ENCODE measurements at places on chromosomes 3 and 15. TPM values are rescaled to one million over a fixed set of nuclear protein-coding genes. Genes with fewer than 3 reads are reported as not detected.

- DNase-seq = no peak
Observed at GRCh38 chr15:95944193-95944592, 386.3 kb upstream of the NR2F2 start.

DNA sequence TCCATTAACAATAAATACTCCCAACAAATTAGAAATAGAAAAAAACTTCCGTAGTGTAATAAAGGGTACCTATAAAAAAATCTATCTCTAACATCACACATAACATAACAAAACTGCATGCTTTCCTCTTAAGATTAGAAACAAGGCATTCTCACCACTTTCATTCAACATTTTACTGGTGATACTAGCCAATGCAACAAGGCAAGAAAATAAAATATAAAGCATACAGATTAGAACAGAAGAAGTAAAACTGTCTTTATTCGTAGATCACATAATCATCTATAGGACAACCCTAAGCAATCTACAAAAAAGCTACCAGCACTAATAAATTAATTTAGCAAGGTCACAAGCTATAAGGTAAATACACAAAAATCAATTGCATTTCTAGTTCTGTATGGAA, 107.1 kb downstream of the PLD1 start:
- no peak for DNase-seq

The SMCO1 gene
- total RNA-seq = not detected

The SAMD7 gene
- not detected for total RNA-seq

The SEC61A1 gene
- 124 TPM for total RNA-seq

DNA sequence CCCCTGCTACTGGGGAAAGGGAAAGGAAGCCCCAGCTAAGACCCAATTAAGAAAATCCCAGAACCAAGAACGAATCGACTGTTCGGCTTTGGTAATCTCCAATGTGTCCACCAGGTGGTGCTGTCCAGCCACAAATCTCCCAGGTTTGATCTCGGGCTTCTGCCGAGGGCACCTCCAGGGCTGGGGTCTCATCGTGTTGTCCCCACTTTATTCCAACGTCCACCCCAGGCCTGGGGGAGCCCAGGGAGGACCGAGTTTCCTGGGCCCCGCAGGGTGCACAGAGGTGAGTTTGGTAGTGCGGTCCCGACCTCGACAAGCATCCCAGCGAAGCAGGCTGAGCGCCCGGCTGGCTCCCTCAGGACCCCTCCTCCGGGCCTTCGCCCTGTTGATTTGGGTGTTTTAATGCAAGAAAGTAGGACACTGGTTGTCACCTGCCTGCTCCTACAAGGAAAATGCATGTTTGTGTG, 185.1 kb downstream of the GOLGA6L6 start:
- peak; percentile 78 for DNase-seq

- DNase-seq = no peak
Observed at GRCh38 chr15:50633653-50634052, 52.9 kb downstream of the TRPM7 start.

DNA sequence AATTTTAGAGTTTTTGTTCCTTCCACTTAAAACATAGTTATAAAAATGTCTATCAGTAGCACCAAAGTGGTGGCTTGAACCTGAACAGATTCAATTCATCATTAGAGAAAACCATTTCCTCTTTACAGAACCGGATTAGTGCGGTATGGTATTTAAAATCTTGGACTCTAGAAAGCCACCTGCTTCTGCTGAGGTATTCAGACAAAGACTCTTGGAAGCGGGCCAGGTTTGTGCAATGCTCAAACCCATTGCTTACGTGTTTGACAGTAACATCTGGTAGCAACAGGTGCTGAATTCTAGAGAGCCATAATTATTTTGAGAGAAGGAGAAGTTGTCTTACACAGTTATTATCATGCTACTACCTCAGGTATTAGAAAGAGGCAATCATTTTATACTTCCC, 290.5 kb downstream of the NAALADL2 start:
- DNase-seq = no peak

DNA sequence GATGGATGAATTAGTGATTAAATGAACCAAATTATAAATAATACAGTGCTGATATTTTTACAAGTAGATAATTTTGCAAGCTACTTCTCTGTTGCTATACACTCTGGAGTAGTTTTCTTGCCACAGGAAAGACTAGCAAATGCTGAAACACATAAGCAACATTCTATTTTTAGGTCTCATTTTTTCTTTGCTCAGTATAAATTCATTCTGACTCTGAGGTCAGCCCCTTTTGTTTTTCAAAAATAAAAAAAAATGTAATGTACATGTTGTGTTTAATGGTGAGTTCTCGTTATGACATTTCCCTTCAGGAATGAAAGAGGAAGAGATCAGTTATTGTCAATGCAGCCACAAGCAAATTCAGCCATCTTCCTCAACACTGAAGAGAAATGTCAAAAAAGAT, 24.9 kb downstream of the GJD2 start:
- DNase-seq = no peak

- DNase-seq = no peak
Observed at GRCh38 chr3:23607184-23607847, 198.4 kb upstream of the UBE2E1 start.

DNA sequence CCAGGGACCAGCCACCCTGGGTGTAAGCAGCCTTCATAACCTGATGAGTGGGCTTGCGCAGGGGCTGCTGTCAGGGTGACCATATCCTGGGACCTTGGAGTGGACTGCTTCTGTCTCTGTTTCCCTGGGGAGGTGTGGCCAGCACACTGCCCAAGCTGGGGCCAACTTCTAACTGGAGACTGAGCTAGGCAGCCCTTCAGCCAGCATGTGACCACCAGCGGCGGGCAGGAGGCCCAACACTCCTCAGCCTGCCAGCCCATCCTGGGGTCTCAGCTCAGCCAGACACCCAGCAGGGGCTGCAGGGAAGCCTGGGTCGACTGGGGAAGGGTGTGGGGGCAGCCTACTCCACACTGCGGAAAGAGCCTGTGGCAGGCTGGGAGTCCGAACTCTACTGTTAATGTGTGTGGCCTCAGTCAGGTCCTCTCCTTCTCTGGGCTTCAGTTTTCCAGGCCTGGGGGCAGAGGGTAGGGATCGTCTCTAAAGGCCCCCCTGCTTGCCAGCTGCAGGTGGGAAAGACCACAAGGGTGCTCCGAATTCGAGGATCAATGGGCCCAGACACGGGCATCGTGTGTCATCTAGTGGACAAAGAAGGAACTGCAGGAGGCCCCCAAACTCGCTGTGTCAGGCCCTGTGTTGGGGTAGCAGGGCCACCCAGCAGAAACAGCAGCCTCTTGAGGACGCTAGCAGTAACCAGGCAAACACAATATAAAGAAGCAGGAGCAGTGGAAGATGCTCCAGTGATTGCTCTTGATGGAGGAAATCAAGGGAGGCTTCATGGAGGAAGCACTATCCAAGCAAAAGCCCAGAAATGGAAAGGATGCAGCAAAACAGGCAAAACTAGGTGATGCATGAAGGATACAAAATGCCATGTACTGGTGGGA, 2.0 kb upstream of the SEMA3G start:
- DNase-seq = no peak

The EXD1 gene
- total RNA-seq = not detected

GRCh38 chr3:58799271-58799670, 132.7 kb upstream of the FAM3D start:
- no peak for DNase-seq

The PPARG gene
- 37.8 TPM for total RNA-seq

- no peak for DNase-seq
Observed at GRCh38 chr15:88745065-88745464, 58.2 kb upstream of the ACAN start.

The ZNF80 gene
- total RNA-seq = not detected

The CPLX3 gene
- not detected for total RNA-seq

GRCh38 chr3:100875239-100875638, 118.0 kb downstream of the ABI3BP start:
- no peak for DNase-seq

The GOLGA8T gene
- 1.5 TPM for total RNA-seq

DNA sequence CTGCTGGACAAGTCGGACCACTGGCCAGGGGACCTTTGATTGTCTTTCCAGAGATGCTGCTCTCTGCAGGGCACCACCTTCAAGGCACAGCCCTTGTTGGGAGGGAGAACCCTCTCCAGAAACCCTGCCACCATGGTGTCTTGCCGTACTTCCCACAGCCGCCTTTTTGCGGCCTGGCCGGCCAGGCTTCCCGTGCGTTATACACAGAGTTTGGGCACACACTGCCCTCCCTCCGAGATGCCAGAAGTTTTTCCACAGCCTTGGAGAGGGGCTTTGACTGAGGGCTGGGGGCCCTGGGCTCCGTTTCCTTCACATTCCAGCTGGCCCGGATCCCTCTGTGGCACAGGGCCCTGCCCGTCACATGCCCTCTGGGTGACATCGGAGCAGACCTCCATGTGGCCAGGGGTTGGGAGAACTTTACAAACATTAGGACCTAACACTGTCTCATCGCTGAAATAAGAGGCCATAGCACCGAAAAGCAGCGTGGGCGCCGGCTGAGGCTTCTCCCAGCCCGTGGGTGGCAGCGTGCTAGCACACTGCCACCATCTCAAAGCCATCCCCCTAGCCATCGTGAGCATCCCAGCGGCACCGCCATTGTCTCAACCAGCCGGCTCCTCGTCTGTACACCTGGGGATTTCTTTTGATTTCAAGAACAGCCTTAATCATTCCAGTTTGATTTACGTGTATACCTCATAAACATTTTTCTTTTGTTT, 6.3 kb upstream of the APEH start:
- no peak for DNase-seq

All from sciatic nerve (tissue), 2 donors.